ENCODE measurements at places on chromosomes 11 and 22. TPM values are rescaled to one million over a fixed set of nuclear protein-coding genes. Genes with fewer than 3 reads are reported as not detected.
A peak's percentile ranks its signal among the peaks of the same experiment; 100 is the strongest.

DNA sequence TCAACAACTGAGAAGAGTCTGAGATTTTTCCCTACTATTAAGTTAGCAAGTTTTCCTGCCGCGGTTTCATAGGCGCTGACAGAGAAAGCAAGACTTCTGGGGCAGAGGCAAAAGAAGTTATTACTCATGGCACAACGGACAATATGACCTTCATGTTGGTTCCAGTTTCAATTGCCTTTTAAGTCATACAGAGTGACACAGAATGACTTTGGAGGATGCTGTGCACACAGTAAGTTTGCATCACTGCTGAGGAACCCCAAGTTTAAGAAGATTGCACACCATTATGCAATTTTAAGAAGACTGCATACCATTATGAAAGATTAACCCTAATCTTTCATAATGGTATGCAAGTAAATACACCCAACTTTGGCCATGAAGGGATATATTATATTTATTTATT lies 626.5 kb upstream of the CHORDC1 start:
- H3K4me3 ChIP-seq: no peak overlapping the region
- H3K27ac ChIP-seq: no peak overlapping the region
- H3K4me1 ChIP-seq: no peaks in the 10 kb centered on the region
- no peak for DNase-seq

GNAZ gene
- 21.8 TPM for total RNA-seq

DNA sequence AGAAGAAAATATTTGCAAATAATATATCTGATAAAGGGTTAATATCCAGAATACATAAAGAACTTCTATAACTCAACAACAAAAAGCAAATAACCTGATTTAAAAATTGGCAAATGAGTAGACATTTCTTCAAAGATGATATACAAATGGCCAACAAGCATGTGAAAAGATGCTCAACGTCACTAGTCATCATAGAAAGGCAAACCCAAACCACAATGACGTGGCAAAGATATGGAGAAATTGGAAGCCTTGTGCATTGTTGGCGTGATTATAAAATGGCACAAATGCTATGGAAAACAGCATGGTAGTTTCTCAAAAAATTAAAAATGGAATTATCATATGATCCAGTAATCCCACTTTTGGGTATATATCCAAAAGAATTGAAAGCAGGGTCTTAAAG lies 466.3 kb downstream of the TBC1D22A start:
- H3K4me1 ChIP-seq: no peaks in the 10 kb centered on the region
- DNase-seq: no peak
- H3K4me3 ChIP-seq: no peak overlapping the region
- H3K27ac ChIP-seq: no peak overlapping the region

- H3K36me3 ChIP-seq: no peaks in the 10 kb centered on the region
- no peak for DNase-seq
- no peak overlapping the region for H3K4me3 ChIP-seq
- H3K4me1 ChIP-seq: no peaks in the 10 kb centered on the region
- H3K27ac ChIP-seq: no peak overlapping the region
- no peaks in the 10 kb centered on the region for H3K27me3 ChIP-seq
These were observed 574.8 kb downstream of the JRKL start for GRCh38 chr11:96964661-96965060.

DNA sequence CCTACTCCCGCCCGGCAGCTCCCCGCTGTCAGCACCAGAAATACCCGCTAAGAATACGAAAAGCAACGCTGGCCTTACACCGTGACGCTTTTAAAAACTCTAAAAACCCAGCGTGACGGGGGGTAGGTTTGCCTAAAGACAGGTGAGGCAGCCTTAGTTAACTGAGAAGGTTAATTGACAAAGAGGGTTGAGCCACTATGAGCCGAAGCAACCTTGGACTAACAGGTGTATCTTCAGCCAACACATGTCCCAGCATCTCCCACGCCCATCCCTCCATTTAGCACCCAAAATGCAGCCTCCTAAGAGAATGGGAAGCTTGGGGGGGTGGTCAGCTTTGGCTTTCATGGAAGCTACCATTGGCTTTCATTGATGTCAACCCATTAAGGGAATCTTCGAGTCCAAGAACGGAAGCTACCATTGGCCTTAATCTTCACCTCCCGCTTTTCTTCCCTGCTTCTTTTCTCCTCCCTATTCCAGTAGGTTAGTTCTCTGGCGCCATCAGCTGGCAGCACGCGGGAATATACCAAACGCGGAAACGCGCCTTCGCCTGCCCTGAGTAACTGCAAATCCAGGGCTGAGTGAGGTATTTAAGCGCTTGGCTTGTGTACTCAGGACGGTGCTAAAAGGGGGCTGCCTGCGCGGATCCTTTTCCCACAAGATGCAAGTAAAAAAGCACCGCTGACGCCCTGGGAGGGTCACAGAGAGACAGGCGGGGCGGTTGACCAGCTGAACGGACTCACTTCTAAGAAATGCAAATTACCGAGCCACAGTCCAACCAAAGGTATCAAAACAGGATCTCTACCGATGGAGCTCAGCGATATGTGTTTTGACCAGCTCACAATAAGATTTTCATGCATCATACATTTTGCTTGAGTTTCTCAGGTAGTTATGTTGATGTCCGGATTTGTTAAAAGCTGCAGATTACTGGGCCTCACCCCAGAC lies 38.5 kb upstream of the GLYATL1 start:
- DNase-seq: peak; percentile 40
- no peaks in the 10 kb centered on the region for H3K27me3 ChIP-seq
- H3K4me1 ChIP-seq: peaks cover 38% of the 10 kb centered on the region
- H3K36me3 ChIP-seq: no peaks in the 10 kb centered on the region
- H3K4me3 ChIP-seq: no peak overlapping the region

GRCh38 chr22:39281126-39281525 lies 36.3 kb upstream of the PDGFB start:
- no peak overlapping the region for H3K4me3 ChIP-seq
- H3K36me3 ChIP-seq: peaks cover 10% of the 10 kb centered on the region
- peaks cover 36% of the 10 kb centered on the region for H3K4me1 ChIP-seq
- H3K27me3 ChIP-seq: no peaks in the 10 kb centered on the region

PACSIN3 gene
- 30.9 TPM for total RNA-seq

RPL3 gene
- 1,521 TPM for total RNA-seq

DNA sequence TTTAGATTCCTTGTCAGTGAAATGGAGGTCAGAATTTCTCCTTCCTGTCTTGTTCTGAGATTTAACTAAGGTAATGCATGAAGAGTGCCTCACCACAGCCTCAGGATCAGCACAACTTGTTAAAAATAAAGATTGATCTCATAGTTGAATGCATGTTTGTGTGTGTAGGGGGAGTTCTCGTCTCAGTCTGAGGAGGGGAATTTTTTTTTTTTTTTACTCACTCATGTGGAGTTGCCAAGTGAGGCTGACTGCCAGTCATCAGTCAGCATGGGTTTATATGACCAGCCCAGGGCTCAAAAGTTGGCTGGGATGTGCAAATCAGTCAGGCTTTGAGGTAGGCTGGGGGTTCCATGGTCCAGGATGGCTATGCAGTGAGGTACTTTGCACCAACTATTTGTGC lies 113.2 kb downstream of the FANCF start:
- no peaks in the 10 kb centered on the region for H3K4me1 ChIP-seq
- no peaks in the 10 kb centered on the region for H3K36me3 ChIP-seq
- no peak overlapping the region for H3K4me3 ChIP-seq
- no peak overlapping the region for H3K27ac ChIP-seq

DNA sequence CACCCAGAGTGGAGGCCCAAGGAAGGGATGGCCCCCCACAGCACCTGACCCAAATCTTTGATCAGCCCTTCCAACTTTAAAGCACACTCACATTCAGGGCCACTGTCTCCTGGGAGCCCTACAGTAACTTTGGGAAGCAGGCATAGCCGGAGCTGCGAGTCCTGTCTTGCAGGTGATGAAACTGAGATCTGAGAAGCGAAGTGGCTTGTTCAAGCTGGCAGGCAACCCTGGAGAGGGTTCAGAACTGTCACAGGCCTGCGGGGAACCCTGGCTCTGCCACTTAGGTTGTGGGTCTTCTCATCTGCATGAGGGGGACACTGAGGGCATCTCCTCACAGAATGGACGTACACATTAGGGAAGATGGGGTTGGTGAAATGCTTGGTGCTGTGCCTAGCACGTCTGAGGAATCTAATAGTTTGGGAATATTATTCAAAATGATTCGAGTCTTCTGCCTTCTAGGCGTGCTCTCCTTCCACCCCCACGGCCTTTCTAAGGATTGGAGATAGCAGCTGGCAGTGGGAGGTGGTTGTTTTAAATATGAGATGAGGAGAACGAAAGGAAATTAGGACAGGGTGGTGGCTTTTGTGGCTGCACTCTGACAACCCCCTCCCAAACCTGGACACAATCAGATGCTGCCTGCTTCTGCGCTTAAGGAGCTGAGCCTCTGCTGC lies 18.8 kb upstream of the SUN2 start:
- peaks cover 1% of the 10 kb centered on the region for H3K27me3 ChIP-seq
- H3K36me3 ChIP-seq: no peaks in the 10 kb centered on the region
- H3K4me3 ChIP-seq: no peak overlapping the region
- no peak for DNase-seq
- H3K4me1 ChIP-seq: 0 out of 2 replicates have a peak, but pooled peaks cover 6% of the 10 kb centered on the region

DNA sequence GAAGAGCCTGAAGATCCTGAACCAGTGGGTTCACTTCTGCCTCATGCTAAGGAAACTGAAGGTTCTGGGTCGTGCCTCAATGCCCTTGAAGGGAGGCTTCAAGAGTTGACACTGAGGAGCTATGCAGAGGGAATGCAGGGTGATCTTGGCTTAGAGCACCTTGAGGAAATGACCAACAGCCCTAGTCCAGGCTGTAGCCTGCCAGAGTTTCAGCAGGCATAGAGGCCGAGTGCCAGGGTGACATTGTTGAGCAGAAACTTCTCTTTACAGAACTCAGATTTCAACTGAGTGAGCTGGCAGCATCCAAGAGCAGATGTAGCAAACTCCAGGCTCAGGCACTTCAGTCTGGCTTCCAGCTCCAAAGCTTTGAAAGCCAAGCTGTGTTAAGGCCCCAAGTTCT lies 23.1 kb upstream of the CAPRIN1 start:
- H3K27ac ChIP-seq: peak overlapping the region; percentile 69
- peaks cover 5% of the 10 kb centered on the region for H3K27me3 ChIP-seq
- H3K36me3 ChIP-seq: no peaks in the 10 kb centered on the region

DNA sequence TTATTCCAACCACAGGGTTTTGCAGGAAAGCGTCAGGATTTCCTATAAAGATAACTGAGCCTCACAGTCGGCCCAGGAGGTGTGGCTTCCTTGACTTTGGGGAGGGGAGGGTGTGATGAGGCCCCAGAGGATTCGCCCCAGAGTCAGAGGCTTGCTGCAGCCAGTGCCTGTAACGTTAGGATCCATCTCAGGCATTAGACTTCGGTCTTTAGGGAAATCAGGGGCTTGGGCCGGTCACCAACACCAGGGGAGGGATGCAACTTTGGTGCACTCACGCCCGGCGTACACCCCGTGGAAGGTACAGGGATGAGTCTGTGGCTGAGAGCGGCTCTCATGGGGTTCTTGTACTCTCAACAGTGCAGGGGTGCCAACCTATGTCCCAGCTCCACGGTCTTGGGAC lies 5.7 kb upstream of the ANO1 start:
- DNase-seq: no peak
- H3K36me3 ChIP-seq: no peaks in the 10 kb centered on the region
- H3K27ac ChIP-seq: no peak overlapping the region
- H3K4me1 ChIP-seq: no peaks in the 10 kb centered on the region
- no peak overlapping the region for H3K4me3 ChIP-seq

CELF1 gene
- 104 TPM for total RNA-seq

SPON1 gene
- not detected for total RNA-seq

- H3K27me3 ChIP-seq: no peaks in the 10 kb centered on the region
- no peak overlapping the region for H3K4me3 ChIP-seq
- H3K36me3 ChIP-seq: no peaks in the 10 kb centered on the region
These were observed 293.8 kb downstream of the NXPE2 start for GRCh38 chr11:114972105-114972504.

KIF18A gene
- 19.4 TPM for total RNA-seq

GRCh38 chr11:94926698-94927237 lies 46.6 kb downstream of the CWC15 start:
- peaks cover 1% of the 10 kb centered on the region for H3K27me3 ChIP-seq
- peak; percentile 89 for DNase-seq
- H3K36me3 ChIP-seq: 0 out of 2 replicates have a peak, but pooled peaks cover 5% of the 10 kb centered on the region
- H3K27ac ChIP-seq: peak overlapping the region; percentile 93

GRCh38 chr11:44805596-44805995 lies 78.8 kb downstream of the TSPAN18 start:
- no peak overlapping the region for H3K4me3 ChIP-seq
- no peak overlapping the region for H3K27ac ChIP-seq
- DNase-seq: peak; percentile 4
- peaks cover 7% of the 10 kb centered on the region for H3K4me1 ChIP-seq

CHRNA10 gene
- 0.48 TPM for total RNA-seq

ACTN3 gene
- 0.10 TPM for total RNA-seq

- peaks cover 7% of the 10 kb centered on the region for H3K4me1 ChIP-seq
- no peak for DNase-seq
- no peaks in the 10 kb centered on the region for H3K36me3 ChIP-seq
- H3K4me3 ChIP-seq: no peak overlapping the region
- H3K27ac ChIP-seq: no peak overlapping the region
- peaks cover 45% of the 10 kb centered on the region for H3K27me3 ChIP-seq
These were observed 95.7 kb upstream of the TOP3B start for GRCh38 chr22:22078329-22078728.

DNA sequence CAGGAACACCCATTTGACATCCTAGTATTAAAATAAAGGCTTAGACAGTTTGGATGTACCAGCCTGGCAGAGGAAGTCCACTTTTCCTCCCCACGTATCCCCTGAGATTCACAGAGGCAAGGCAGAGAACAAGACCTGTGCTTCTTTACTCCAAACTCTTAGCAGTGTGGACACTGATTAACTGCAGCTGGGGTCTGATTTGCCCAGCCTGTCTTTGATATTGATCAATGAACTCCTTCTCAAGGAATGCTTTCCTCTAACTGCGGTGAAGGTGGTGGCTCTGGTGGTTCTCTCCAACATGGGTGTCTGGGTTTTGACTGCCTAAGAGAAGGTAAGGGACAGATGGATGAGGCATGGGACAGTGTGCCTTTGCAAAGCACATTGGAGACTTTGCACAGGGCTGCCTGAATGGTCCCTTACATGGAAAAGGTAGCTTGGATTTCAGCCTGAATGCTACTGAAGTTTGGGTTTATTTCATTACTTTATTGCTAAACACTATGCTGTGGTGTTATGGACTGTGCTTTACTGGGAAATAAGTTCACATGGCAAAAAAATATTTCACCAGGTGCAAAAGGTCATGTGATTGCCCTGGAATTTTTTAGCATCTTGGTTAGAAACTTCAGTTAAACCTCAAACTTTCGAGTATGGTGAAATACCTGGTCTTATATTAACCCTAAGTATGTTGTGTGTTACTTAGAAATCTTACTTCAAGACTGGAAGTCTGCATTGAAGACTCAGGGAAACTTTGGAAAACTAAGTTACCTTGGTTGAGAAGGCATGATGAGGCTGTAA lies 1.8 kb downstream of the GAS2 start:
- no peak for DNase-seq
- H3K4me3 ChIP-seq: no peak overlapping the region
- H3K27ac ChIP-seq: no peak overlapping the region

All from HFFc6 (cell line).